Kidney epithelial cell (primary cell): ENCODE measurements at places on chromosomes 13 and 19. TPM values are rescaled to one million over a fixed set of nuclear protein-coding genes. Genes with fewer than 3 reads are reported as not detected.

DNA sequence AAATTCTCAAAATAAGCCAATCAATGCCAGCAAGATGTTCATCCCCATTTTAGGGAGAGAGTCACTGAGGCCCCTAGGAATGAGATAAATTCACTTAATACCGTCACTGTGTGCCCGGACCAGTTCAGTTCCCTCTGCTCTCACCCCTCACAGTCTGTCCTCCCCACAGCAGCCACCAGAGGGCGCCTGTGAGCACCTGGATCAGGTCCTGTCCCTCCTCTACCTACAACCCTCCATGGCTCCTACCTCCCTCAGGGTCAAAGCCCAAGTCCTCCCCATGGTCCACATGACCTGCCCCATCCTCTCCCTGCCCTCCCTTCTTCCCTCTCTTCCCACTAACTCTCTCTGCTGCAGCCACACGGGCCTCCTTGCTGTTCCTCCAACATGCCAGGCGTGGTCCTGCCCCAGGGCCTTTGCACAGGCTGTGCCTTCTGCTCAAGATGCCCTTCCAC lies 42.0 kb upstream of the NFIC start:
- no peak for DNase-seq

DNA sequence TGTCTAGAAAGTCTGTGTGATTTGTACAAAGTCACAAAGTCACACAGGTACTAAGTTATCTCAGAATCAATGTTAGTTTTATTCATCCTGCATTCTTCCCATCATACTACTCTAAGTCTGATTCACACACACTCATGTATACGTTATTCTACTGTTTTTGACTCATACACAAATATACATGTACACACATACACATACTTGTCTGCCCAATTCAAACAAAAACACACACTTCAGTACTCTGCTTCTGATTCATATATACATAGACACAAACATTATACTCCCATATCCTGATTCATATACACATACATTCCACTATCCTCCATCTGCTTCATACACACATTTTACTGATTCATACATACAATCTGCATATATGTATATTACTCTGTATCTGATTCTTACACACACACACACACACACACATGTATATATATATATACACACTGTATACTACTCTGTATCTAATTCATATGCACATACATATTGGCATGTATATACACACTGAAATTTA lies 69.3 kb downstream of the KLF12 start:
- DNase-seq, result no peak

DNA sequence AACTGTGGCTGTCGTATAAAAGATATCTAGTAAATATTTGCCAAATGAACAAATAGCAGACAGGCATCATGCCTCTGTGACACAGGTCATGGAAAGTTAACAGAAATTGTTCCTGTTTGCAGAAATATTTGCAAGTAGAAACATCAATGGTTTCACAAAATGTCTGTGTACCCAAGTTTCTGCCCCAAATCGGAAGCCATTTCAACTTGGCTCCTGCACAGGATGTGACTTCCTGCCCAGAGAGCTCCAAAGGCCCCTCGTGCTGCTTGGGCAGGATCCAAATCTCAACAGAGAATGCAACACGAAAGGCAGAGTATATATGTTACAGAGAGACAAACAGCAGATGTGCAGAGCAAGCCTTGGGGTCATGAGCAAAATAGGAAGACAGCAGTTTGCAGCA lies 95.5 kb upstream of the SERP2 start:
- DNase-seq, result no peak

GRCh38 chr19:2039959-2040646 lies 10.9 kb downstream of the MKNK2 start:
- no peak for DNase-seq

GRCh38 chr13:63632321-63632720 lies 2216.7 kb upstream of the PCDH20 start:
- no peak for DNase-seq

GRCh38 chr19:3094601-3095440 lies 659 bp downstream of the GNA11 start:
- DNase-seq, result no peak

The ZFP82 gene
- total RNA-seq, result 4.7 and 6.0 TPM in 2 replicates

The ENOX1 gene
- 0.71 and 1.5 TPM in 2 replicates for total RNA-seq
